ENCODE measurements at places on chromosomes 16 and 17.

GRCh38 chr17:71494062-71494855 is 626.6 kb upstream of the SOX9 start:
- peak; percentile 82 for DNase-seq

DNA sequence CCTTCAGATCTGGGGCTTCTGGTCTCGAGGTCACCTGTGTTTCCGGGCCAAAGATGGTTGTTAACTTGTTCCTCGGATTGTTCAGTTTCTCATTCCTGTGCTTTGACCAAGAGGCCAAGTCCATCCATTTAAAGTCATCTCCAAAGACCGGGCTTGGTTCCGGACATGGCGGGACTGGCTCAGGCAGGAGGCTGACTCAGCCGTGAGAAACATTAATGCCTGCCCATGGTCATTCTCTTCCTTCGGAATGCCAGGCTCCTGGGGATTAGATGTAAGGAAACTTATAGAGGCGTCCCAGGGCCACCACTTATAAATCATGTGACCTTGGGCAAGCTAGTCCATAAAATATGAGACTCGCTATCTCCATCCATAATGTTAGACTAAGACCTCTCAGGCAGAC is 13.6 kb upstream of the NKD1 start:
- no peak for DNase-seq

- DNase-seq, result no peak
These were observed 4.3 kb upstream of the NUPR1 start for GRCh38 chr16:28543072-28543471.

DNA sequence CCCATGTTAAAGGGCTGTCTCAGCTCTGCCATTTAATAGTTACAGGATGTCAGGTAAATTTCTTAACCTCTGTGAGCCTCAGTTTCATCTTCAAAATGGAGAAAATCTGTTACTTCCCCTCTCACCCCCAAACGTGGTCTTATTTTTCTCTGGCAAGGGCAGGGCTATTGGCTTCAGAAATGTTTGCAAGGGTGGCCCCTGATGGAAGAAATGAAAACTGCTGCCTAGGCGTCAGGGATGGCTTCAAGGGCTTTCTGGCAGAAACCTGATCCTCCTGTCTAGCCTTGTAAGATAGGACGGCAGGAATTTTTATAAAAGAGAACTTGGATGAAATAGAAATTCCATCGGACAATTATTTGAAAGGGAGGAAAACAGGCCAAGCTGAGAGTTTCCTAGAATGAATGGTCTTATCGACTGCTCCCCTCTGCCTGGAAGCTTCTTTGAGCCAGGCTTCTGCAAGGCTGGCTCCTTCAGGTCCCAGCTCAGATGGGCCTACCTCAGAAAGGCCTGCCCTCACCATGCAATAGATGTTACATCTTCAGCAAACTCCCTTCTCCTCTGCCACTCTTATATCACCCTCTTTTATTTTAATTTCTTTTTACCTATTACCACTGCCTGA is 43.0 kb upstream of the TANGO6 start:
- peak; percentile 75 for DNase-seq

GRCh38 chr17:43909537-43910231 is 2.3 kb upstream of the MPP2 start:
- no peak for DNase-seq

Data from fibroblast of skin of left quadriceps (primary cell).